ENCODE measurements at places on chromosomes 12 and 14.

GRCh38 chr12:45469902-45470301 lies 254.0 kb downstream of the ANO6 start:
- DNase-seq, result no peak

- DNase-seq, result no peak
Observed at GRCh38 chr14:79613625-79614024, 597.7 kb downstream of the DIO2 start.

- DNase-seq, result no peak
Observed at GRCh38 chr14:89451229-89451628, 34.2 kb upstream of the FOXN3 start.

DNA sequence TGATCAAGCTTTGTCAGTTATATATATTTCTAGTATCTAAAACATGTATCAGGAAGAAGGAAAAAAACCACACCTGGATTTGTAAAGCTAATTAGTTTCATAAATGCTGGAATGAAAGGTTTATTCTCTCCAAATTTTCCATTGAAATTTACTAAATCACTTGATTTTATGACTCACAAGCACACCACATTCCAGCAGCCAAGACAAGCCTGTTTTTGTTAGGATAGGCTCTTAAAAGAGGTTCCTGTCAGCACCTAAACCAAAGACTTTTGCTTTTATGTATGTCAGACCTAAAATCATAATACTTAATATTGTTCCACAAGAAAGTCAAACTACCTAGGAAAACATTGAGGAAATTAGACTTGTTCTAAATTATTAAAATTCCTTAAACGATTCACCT lies 85.3 kb upstream of the PAWR start:
- no peak for DNase-seq

GRCh38 chr12:98793121-98793520 lies 148.0 kb downstream of the APAF1 start:
- no peak for DNase-seq

DNA sequence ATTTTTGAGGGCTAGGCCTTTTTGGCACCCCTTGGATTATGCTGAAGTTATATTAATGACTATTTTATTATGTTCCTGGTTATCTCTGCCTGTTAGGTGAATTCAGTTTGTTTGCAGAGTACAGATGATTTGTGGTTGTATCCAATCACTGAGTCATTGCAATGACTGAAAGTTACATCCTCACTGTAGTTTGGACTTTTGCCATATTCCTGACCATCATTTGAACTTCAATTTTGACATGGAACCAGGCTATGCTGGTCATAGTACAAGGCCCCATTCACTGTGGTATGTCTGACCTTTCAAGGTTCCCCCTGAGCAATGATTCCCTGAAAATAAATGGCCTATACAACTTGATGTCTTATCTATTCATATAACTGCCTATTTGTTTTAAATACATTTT lies 621.0 kb downstream of the CCER1 start:
- DNase-seq, result no peak

- no peak for DNase-seq
Observed at GRCh38 chr14:88910386-88910785, 85.9 kb downstream of the TTC8 start.

GRCh38 chr12:42407306-42407705 lies 81.3 kb downstream of the PPHLN1 start:
- no peak for DNase-seq

- DNase-seq, result no peak
Observed at GRCh38 chr12:132593521-132593920, 16.9 kb downstream of the LRCOL1 start.

DNA sequence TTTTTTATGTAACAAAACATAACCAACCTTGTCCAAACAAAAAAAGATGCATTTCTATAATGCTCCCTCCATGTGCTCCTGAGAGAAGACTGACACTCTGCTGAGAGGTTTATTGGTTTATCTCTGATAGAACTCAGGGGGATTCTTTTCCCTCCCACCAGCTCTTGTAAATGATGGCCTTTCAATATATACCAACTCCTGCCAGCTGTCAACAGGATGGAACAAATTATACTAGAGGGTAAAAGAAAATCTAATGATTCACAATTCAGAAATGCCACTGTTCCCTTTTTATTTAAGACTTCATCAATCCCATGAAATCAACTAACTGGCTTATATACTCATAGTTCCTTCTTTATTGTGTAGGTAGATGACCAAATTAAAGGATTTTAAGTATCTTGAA lies 25.4 kb downstream of the PSMC1 start:
- DNase-seq, result no peak

- DNase-seq, result no peak
Observed at GRCh38 chr12:117674313-117674712, 294.5 kb downstream of the KSR2 start.

DNA sequence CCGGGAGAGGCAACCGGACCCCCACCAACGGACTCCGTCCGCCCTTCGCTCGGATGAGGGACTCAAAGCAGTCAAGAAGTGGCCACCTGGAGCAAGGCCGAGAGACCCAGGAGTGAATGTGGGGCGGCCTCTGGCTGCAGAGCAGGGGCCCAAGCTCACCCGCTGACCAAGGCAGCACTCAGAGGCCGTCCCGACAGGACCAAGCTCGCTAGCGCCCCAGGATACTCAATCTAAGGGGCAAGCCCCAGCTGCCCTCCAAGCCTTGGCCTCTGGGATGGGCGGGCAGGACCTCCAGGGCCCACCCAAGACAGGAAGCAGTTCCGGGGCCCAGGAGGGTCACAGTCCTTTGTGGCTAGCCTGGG lies 936 bp downstream of the AKT1 start:
- DNase-seq, result no peak

DNA sequence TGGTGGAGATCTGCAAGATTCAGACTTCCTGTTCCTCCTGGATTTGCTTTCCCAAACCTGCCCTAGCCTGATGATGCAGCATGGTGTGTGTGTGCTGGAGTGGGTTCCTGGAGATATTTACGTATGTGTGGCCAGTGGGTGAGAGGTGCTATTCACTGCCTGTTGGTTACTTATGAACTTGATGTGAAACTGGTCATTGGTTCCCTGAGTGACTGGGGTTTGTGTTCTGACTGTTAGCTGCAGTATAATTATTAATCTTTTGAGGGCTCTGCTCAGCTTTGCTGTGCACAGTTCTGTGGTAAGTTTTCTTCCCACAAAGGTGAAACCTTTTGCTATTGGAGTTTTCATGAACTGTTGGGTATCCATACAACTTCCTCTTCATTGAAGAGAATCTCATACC lies 541.8 kb upstream of the FBXO33 start:
- no peak for DNase-seq

DNA sequence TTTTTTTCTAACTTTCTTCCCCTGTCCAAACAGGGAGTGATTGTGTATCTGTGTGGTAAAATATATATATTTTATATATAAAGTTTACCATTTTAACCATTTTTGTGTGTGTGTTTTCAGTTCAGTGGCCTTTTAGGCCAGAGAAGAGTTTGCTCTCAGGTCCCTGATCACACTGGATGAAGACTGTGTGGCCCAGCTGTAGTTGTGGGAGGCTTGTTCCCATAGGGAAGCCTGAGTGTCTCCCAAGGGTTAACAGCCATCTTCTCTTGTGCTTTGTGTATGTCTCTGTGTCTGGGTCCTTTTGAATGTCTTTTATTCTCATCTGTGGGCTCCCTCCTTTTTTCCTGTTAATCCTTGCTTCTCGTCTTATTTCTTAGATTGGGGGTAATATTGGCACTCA lies 23.4 kb downstream of the CGRRF1 start:
- no peak for DNase-seq

- peak; percentile 76 for DNase-seq
Observed at GRCh38 chr14:102900631-102901571, 21.6 kb upstream of the AMN start.

- no peak for DNase-seq
Observed at GRCh38 chr12:92046557-92047392, 98.9 kb downstream of the BTG1 start.

GRCh38 chr12:130396667-130397066 lies 59.0 kb downstream of the PIWIL1 start:
- DNase-seq, result no peak

Data from GM12864 (cell line).